ENCODE measurements at places on chromosomes 6 and 20. TPM values are rescaled to one million over a fixed set of nuclear protein-coding genes. Genes with fewer than 3 reads are reported as not detected.

The CDKN1A gene
- 169 TPM for total RNA-seq

The TP53TG5 gene
- total RNA-seq = not detected

The ZSCAN23 gene
- total RNA-seq = 0.98 TPM

DNA sequence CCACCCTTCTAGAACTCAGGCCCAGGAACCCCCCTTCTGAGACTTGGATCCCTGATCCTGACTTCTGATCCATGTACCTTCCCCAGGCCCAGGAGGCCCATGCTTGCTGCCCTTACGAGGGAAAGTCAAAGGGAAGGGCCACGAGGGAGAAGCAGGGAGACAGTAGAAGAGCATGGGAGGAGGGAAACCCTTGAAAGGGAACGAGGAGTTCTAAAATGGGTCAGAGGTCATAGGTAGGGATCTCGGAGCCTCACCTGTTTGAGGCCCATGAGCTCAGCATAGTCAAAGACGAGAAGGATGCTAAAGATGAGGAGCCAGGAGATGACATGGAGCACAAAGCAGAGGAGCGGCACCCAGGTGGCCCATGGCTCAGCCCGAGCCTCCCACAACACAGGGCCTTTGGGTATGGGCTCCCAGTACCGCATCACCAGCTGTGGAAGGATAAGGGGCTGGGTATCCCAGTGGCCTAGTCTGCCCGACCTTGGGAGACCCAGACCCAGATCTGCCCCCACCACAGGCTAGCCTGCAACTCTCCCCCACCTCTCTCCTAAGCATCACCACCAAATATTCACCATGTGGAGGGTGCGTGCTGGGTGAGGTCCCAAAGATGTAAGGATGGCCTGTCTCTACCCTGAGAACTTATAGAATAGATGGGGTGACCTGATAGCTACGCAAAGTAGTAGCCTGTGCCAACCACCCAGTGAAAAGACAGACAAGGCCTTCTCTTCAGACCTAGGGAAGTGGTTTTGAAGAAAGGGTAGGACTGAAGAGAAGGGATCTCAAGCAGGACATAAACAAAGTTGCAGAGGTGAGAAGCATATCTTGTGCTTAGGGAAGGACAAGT lies 1.5 kb downstream of the NRM start:
- H3K36me3 ChIP-seq = no peaks in the 10 kb centered on the region
- H3K27me3 ChIP-seq = no peaks in the 10 kb centered on the region
- peak overlapping the region; percentile 92 for H3K27ac ChIP-seq
- peaks cover 48% of the 10 kb centered on the region for H3K4me1 ChIP-seq
- H3K4me3 ChIP-seq = peak overlapping the region; percentile 76
- DNase-seq = no peak

- H3K4me3 ChIP-seq = no peak overlapping the region
- H3K4me1 ChIP-seq = no peaks in the 10 kb centered on the region
- no peak for DNase-seq
- H3K27me3 ChIP-seq = no peaks in the 10 kb centered on the region
- no peaks in the 10 kb centered on the region for H3K36me3 ChIP-seq
Observed at GRCh38 chr6:45988635-45989034, 27.0 kb downstream of the CLIC5 start.

DNA sequence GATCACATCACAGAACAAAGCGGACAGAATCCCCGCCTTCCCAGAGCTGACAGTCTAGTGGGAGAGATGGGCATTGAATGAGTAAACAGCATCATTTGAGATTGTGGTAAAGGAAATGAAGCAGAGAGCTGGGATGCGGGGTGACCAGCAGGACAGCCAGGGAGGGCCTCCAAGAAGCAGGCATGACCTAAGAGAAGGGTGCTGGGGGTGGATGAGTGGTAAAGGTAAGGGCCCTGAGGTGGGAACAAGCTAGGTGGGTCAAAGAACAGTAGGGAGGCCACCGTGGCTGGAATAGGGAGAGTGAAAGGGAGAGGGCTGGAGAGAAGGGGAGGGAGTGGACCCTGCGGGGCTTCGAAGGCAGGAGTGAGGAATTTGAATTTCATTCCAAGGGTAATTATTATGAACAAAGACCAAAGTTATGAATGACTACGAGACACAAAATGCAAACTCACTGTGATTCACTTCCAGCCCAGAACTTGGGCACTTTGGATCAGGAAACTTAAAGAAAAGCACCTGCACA lies 61.4 kb downstream of the CEBPB start:
- H3K4me3 ChIP-seq = no peak overlapping the region
- no peaks in the 10 kb centered on the region for H3K27me3 ChIP-seq
- H3K36me3 ChIP-seq = no peaks in the 10 kb centered on the region
- H3K27ac ChIP-seq = no peak overlapping the region
- DNase-seq = no peak
- peaks cover 8% of the 10 kb centered on the region for H3K4me1 ChIP-seq

GRCh38 chr20:31573555-31574321 lies 31.4 kb upstream of the ID1 start:
- no peak for DNase-seq
- H3K4me1 ChIP-seq = peaks cover 40% of the 10 kb centered on the region
- no peaks in the 10 kb centered on the region for H3K36me3 ChIP-seq
- peak overlapping the region; percentile 42 for H3K4me3 ChIP-seq
- H3K27ac ChIP-seq = peak overlapping the region; percentile 94
- H3K27me3 ChIP-seq = no peaks in the 10 kb centered on the region

DNA sequence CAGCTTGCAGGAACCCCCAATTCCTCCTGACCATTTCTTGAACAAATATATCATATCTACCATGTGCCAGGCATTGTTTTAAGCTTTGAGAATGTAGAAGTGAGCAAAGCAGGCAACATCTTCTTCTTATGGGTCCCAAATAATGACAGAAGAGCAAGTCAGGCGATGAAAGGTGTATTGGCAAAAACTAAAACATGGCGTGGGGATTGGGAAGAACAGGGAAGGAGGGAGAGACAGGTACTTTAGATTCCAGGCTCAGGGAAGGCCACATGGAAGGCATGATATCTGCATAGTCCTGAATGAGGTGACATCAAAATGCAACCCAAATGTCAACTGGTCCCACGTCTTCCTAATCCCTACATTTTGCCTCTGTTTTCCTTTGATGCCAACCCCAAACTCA lies 187.1 kb downstream of the ZNF217 start:
- H3K36me3 ChIP-seq = no peaks in the 10 kb centered on the region
- H3K4me3 ChIP-seq = no peak overlapping the region
- H3K4me1 ChIP-seq = no peaks in the 10 kb centered on the region
- H3K27me3 ChIP-seq = no peaks in the 10 kb centered on the region

GRCh38 chr20:32397567-32398084 lies 39.5 kb downstream of the ASXL1 start:
- H3K4me1 ChIP-seq = no peaks in the 10 kb centered on the region
- H3K4me3 ChIP-seq = no peak overlapping the region
- H3K27me3 ChIP-seq = no peaks in the 10 kb centered on the region
- DNase-seq = no peak
- H3K27ac ChIP-seq = no peak overlapping the region
- H3K36me3 ChIP-seq = no peaks in the 10 kb centered on the region

- peak; percentile 40 for DNase-seq
- no peaks in the 10 kb centered on the region for H3K4me1 ChIP-seq
- no peak overlapping the region for H3K4me3 ChIP-seq
Observed at GRCh38 chr20:24911461-24911860, 37.6 kb upstream of the CST7 start.

- H3K4me3 ChIP-seq = no peak overlapping the region
- no peak overlapping the region for H3K27ac ChIP-seq
- no peaks in the 10 kb centered on the region for H3K36me3 ChIP-seq
- no peaks in the 10 kb centered on the region for H3K4me1 ChIP-seq
- H3K27me3 ChIP-seq = no peaks in the 10 kb centered on the region
- DNase-seq = no peak
Observed at GRCh38 chr6:72643214-72643613, 21.4 kb downstream of the KCNQ5 start.

DNA sequence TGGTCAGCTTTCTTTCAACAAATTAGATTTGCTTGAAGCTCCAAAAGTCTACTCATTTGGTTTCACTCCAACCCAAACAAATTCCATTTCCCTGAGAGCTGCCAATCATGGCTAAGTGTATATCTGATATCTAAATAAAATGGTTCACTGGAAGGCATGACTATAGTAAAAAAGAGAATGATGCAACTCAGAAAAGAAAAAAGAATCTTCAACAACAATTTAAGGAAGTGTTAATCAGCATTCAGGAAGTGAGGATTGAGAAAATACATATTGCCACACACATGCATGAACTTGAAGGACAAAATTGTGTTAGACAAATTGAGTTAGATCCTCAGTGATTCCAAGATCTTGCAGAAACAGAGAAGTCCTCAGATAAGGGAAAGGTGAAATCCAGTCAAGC lies 972.9 kb upstream of the FLRT3 start:
- H3K27ac ChIP-seq = no peak overlapping the region
- DNase-seq = no peak
- H3K4me1 ChIP-seq = no peaks in the 10 kb centered on the region
- no peak overlapping the region for H3K4me3 ChIP-seq

GRCh38 chr6:58419321-58419720 lies 1101.9 kb downstream of the PRIM2 start:
- H3K27ac ChIP-seq = no peak overlapping the region
- no peak for DNase-seq
- H3K4me1 ChIP-seq = no peaks in the 10 kb centered on the region
- no peaks in the 10 kb centered on the region for H3K36me3 ChIP-seq
- H3K27me3 ChIP-seq = no peaks in the 10 kb centered on the region
- H3K4me3 ChIP-seq = no peak overlapping the region
